ENCODE measurements at places on chromosomes 16 and 17. TPM values are rescaled to one million over a fixed set of nuclear protein-coding genes. Genes with fewer than 3 reads are reported as not detected.
A peak's percentile ranks its signal among the peaks of the same experiment; 100 is the strongest.

Gene TANC2
- 29.1 TPM for total RNA-seq

Gene KRTAP4-1
- not detected for total RNA-seq

Gene CRAMP1
- 8.6 TPM for total RNA-seq

Gene PRM3
- total RNA-seq = not detected

DNA sequence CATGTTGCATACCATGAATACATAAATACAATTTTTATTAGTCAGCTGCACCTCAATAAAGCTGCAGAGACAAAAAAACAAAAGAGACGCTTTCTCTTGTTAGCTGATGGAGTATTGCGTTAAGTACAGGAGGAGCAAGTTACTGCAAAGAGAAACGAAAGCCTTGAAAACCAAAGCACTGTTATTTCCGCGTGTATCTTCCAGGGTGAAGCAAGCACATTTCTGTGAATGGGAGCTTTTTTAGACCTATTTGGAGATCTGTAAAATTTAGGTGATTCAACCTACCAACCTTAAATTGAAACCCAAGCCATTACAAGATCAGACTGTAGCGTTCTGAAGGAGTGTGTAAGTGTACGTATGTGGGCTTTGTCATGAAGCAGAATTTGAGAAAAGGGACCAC, 390.4 kb downstream of the SOX9 start:
- DNase-seq = no peak
- no peaks in the 10 kb centered on the region for H3K27me3 ChIP-seq
- H3K4me1 ChIP-seq = peaks cover 42% of the 10 kb centered on the region

GRCh38 chr17:12898110-12898509, 108.8 kb downstream of the ARHGAP44 start:
- H3K4me3 ChIP-seq = no peak overlapping the region
- H3K36me3 ChIP-seq = no peaks in the 10 kb centered on the region
- no peak for DNase-seq
- no peaks in the 10 kb centered on the region for H3K27me3 ChIP-seq
- no peak overlapping the region for H3K27ac ChIP-seq

- no peaks in the 10 kb centered on the region for H3K27me3 ChIP-seq
- no peaks in the 10 kb centered on the region for H3K36me3 ChIP-seq
- H3K4me1 ChIP-seq = peaks cover 18% of the 10 kb centered on the region
- no peak overlapping the region for H3K27ac ChIP-seq
Measured at GRCh38 chr17:37485938-37486570, 3.6 kb upstream of the DUSP14 start.

DNA sequence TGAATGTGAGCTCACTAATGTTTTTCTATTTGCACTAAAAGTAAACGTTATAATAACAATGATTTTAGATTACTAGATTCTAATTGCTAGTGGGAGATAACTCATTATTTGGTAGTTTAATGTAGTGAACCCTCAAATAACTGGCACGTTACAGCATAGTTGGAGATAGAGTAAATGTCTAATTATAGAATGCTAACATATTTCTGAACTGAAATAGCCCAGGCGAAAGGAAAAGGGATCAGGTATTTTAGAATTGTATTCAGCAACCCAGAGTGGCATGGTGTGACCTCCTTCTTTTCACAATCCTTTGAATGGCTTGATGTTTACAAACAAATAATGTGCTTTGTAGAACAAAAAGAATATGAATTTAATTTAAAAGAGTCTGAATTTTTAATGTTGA, 1221.2 kb downstream of the CDH8 start:
- no peaks in the 10 kb centered on the region for H3K4me1 ChIP-seq
- no peak overlapping the region for H3K27ac ChIP-seq
- no peaks in the 10 kb centered on the region for H3K36me3 ChIP-seq
- no peak overlapping the region for H3K4me3 ChIP-seq
- DNase-seq = no peak
- H3K27me3 ChIP-seq = no peaks in the 10 kb centered on the region

DNA sequence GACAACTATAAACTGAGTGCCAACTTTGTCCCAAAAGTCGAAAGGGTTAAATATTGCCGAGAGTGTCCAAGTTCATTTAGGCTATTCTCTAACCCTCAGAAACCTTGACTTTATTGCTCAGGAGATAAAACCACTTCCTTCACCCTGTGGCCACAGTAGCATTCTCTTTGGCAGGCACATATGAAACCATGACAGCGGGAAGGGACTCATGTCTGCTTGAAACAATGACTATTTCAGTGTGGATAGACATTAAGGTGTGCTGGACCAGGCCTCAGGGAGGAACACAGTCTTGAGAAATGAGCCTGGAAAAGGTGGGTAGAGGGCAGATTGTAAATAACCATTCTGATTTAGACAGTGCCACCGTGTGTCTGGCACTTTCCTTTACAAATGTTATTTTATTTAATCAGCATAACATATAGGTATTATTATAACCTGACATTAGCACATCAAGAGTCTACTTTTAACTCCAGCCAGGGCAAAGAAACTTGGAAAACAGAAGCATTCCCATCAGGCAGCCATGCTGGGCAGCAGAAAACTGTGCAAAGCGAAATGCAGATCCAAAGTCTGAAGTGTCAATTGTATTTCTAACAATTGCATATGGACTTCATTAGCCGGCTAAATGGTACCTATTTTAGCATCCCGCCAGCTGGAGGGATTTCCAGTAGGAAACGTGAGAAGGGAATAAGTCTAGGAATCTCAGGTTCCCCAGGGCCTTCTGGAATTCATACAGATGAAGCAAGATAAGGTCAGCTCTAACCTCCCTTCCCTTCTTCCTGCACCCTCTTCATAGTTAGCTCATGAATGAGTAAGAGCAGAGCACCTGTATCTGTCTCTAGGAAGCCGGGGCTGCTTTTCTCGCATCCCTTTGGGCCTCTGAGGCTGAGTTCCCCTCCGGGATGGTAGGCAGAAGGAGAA, 212.8 kb upstream of the ELAC2 start:
- DNase-seq = no peak
- H3K4me3 ChIP-seq = no peak overlapping the region
- H3K36me3 ChIP-seq = no peaks in the 10 kb centered on the region
- H3K27me3 ChIP-seq = no peaks in the 10 kb centered on the region
- no peaks in the 10 kb centered on the region for H3K4me1 ChIP-seq

- no peak overlapping the region for H3K4me3 ChIP-seq
- no peaks in the 10 kb centered on the region for H3K27me3 ChIP-seq
- peaks cover 63% of the 10 kb centered on the region for H3K4me1 ChIP-seq
- no peak for DNase-seq
- no peaks in the 10 kb centered on the region for H3K36me3 ChIP-seq
- peak overlapping the region; percentile 99 for H3K27ac ChIP-seq
Measured at GRCh38 chr16:66515596-66516508, 34.1 kb downstream of the TK2 start.

- H3K36me3 ChIP-seq = no peaks in the 10 kb centered on the region
- no peak overlapping the region for H3K4me3 ChIP-seq
- H3K27me3 ChIP-seq = no peaks in the 10 kb centered on the region
- DNase-seq = no peak
- peaks cover 17% of the 10 kb centered on the region for H3K4me1 ChIP-seq
Measured at GRCh38 chr17:73043686-73044581, 48.6 kb downstream of the SLC39A11 start.

DNA sequence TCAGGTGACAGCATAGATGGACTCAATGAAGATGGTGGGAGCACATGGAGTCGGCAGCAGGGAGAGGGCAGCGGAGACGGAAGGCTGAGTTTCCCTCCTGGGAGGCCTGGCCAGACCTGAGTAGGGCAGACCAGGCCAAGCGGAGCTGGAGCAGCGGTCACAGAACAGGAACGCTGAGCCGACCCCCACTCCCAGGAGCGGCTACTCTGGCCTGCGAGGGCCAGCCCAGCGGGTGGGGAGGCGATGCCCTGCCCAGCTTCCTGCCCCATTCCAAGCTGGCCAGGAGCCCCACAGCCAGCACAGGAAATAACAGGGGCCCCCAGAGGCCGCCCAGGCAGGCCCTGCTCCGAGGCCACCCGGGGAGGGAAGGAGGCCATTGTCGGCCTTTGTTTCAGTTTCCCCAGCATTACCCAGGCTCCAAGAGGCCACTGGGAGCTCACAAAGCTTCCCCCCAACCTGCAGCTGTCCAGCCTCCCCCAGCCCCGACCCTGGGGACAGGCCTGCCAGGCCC, 79.8 kb downstream of the ZNF423 start:
- no peak overlapping the region for H3K27ac ChIP-seq
- no peaks in the 10 kb centered on the region for H3K36me3 ChIP-seq
- no peaks in the 10 kb centered on the region for H3K27me3 ChIP-seq

- no peak for DNase-seq
- H3K27ac ChIP-seq = peak overlapping the region; percentile 28
- H3K36me3 ChIP-seq = peaks cover 5% of the 10 kb centered on the region
- peaks cover 23% of the 10 kb centered on the region for H3K4me1 ChIP-seq
- no peak overlapping the region for H3K4me3 ChIP-seq
- no peaks in the 10 kb centered on the region for H3K27me3 ChIP-seq
Measured at GRCh38 chr16:85091522-85091910, 20.8 kb downstream of the CIBAR2 start.

GRCh38 chr16:88681084-88681680, 5.1 kb downstream of the SNAI3 start:
- no peaks in the 10 kb centered on the region for H3K27me3 ChIP-seq
- peaks cover 17% of the 10 kb centered on the region for H3K4me1 ChIP-seq
- no peak overlapping the region for H3K27ac ChIP-seq
- DNase-seq = peak; percentile 53

Measured in body of pancreas (tissue), 4 donors.